ENCODE measurements at places on chromosomes 2 and 18. TPM values are rescaled to one million over a fixed set of nuclear protein-coding genes. Genes with fewer than 3 reads are reported as not detected.

The INPP1 gene
- 9.1 TPM for total RNA-seq

The REG3A gene
- not detected for total RNA-seq

The CXCR1 gene
- total RNA-seq, result not detected

The ITGA6 gene
- total RNA-seq, result 38.4 TPM

The FEV gene
- total RNA-seq, result not detected

All from bronchus fibroblast of lung (primary cell).